Non-pigmented ciliary epithelial cell (primary cell): ENCODE measurements at places on chromosomes 4 and X.

DNA sequence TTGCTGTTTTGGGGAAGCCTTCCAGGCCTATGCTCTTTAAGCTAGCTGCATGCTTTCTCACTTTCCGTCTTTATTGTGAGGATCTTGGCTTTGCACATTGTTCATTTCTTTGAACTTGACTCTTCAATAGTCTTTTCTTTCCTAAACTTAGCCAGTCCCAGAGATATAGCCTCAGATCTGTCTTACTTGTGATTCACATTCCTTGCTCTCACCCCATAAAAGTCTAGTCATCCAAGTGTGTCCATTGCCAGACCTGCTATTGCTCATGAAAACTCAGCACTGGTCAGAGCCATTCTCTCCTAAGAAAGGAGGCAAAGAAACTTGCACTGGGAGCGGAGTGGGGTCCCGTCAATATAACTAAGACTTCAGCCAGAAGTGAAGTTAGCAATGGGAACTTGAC lies 275.0 kb upstream of the CTSO start:
- no peak for DNase-seq

DNA sequence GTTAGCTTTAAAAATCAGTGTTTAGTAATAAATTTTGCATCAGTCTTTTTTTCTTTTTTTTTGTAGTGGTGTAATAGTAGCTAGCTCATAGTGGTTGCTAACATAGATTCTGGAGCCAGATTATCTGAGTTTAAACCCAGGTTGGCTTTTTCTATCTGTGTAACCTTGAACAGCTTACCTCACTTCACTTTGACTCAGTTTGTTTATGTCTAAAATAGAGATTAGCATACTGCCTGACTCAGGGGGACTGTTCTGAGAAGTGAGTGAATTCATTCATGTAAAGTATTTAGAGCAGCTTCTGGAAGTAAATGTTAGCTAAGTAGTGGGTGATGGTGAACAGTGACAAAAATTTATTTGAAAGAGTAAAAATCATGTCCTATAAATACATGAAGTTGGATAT lies 32.9 kb downstream of the CPEB2 start:
- peak; percentile 65 for DNase-seq

- DNase-seq: no peak
Measured at GRCh38 chr4:98802770-98803198, 126.1 kb downstream of the EIF4E start.

DNA sequence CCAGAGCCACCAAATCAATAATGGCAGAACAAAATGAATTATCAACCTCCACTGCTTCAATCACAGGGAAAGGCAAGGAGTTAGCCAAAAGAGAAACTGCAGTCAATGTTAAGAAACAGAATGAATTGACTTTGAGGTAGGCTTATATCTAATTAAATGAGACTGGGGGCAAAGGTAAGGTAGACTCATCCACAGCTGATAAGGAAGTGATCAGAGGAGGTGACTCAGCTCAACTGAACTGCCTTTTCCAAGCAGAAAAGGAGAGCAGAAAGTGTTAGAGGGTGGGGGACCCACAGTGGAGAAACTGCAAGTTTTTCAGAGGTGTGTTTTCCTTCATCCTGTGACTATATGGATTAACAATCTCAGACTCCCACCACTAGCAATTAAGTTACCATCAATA lies 345.8 kb upstream of the PPARGC1A start:
- DNase-seq: no peak

DNA sequence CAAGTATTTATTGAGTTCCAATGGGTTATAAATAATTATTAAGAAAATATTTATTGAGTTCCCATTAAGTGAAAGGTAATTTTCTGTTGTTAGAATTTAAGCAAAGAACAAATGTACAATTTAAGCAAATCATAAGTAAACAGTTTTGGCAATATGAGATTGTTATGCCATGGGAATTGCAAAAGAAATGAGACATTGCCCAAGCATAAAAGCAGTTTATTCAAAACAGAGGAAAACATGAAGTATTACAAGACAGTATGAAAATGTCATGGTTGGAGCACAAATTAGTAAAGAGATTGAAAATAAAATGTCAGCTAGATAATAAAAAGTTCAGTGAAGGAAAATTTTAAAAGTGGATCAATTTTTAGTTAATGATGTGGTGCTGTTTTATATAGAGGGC lies 706.1 kb upstream of the EPHA5 start:
- DNase-seq: no peak

- no peak for DNase-seq
Measured at GRCh38 chr4:48739560-48740019, 40.5 kb downstream of the FRYL start.

GRCh38 chrX:39175418-39176057 lies 374.3 kb downstream of the MID1IP1 start:
- no peak for DNase-seq

GRCh38 chr4:16104520-16104919 lies 20.7 kb upstream of the PROM1 start:
- no peak for DNase-seq
